ENCODE measurements at places on chromosomes 7 and 10.

- DNase-seq = no peak
These were observed 54.4 kb downstream of the MYPN start for GRCh38 chr10:68163735-68164134.

- DNase-seq = no peak
These were observed 25.4 kb downstream of the HECW1 start for GRCh38 chr7:43137811-43138210.

- DNase-seq = no peak
These were observed 35.5 kb upstream of the PARD3 start for GRCh38 chr10:34850558-34850957.

GRCh38 chr10:77274046-77274795 is 363.4 kb downstream of the KCNMA1 start:
- DNase-seq = no peak

GRCh38 chr10:58796242-58796641 is 283.6 kb downstream of the BICC1 start:
- no peak for DNase-seq

GRCh38 chr10:14608381-14609001 is 166.2 kb downstream of the FAM107B start:
- DNase-seq = peak; percentile 12

DNA sequence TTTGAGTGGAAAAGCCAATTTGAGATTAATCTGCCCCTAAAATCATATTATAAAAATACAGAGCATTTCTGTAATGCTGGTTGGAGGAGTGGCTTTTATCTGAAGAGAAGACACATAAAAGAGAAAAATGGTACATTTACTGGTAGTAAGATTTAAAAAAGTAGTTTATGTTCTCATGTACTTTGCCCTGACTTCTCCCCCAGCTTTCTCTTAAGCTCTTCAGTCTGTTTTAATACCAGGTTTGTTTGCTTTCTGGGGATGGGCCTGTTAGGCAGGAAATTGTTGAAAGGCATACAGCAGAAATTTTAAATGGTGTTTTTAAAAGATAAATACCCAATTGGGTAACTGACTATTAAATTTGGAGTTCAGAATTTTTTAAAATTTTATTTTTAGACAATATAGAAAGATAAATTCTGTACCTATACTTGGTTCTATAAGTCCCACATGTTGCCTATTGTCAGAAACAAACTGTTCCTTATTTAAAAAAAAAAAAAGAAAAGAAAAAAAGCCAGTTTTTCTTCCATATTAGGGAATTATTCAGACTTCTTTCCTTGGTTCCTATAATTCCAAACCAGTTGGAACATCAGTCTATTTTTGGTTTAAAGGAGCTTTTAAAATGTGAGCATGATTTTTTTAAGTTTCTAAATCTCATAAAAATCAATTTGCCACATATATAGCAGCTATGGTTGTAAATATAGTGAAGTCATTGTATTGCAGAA is 136.6 kb downstream of the ARID5B start:
- no peak for DNase-seq

DNA sequence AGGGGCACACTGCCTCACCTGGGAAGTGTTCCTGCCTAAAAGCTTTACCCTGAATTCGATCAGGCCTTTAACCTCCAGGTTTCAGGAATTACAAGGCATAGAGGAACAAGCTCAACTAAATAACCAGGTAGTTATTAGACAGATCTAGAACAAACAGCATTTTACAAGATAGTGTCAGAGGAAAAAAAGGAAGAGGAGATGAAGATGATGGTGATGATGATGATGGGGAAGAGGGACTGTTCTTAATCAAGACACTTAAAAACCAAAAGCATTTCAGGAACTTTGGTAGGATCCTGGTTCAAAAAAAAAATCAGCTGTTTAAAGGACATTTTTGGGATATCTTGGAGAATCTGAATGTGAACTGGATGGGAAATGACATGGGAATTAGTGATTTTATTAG is 11.5 kb downstream of the RBM17 start:
- no peak for DNase-seq

DNA sequence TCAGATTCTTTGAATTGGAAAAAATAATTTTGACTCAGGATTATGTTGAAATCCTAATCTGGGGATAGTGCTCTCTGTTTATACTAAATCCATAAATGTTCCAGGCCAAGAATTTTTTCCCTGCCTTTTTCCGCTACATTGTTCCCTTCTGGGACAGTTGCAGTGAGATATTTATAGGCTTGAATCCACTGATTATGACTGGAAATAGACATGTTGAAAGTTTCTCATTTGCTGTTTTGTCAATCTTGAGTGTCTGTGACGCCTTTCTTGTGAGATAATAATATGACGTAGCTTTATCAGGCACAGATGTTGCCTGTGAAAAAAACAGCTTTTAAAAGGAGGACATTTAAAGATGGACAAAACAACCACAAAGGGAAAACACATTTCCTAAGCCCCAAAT is 155.9 kb downstream of the ARID5B start:
- no peak for DNase-seq

- DNase-seq = no peak
These were observed 11.5 kb upstream of the MACC1 start for GRCh38 chr7:20228654-20229053.

- DNase-seq = no peak
These were observed 81.8 kb downstream of the HERPUD2 start for GRCh38 chr7:35613150-35613549.

DNA sequence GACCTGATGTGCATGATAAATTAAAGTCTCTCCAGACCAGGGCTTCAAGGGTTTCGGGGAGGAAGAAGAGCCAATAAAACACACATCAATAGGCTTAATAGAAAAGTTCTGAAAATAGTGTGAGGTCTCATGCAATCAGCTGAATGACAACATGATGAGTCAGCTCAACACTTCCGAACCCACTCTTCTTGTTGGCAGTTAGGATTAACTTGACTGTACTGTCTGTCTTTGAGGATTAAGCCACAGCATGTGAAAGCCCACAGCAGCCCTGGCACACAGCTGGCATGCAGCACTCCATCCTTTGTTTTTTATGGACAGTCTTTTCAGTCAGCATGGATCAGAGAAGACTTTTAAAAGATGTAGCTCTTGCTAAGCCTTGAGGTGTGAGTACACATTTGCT is 526.9 kb upstream of the VSTM2A start:
- no peak for DNase-seq

DNA sequence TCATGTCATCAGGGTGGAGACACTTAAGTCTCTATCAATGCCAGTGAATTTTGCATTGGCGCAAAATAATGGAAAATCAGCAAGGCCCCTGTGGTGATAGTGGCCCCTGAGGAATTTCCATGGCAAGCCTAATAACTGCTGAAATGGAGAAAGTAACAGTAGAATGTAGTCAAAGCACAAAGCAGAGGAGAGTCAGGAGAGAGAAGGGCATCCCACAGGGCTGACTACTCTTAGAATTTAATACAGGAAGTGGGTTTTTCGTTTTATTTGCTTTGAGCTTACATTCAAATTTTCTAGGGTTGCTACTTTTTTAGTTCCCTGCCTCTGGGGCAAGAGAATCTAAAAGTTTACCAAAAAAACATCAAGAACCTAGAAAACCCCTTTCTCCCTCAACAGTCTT is 39.0 kb downstream of the BZW2 start:
- DNase-seq = no peak

DNA sequence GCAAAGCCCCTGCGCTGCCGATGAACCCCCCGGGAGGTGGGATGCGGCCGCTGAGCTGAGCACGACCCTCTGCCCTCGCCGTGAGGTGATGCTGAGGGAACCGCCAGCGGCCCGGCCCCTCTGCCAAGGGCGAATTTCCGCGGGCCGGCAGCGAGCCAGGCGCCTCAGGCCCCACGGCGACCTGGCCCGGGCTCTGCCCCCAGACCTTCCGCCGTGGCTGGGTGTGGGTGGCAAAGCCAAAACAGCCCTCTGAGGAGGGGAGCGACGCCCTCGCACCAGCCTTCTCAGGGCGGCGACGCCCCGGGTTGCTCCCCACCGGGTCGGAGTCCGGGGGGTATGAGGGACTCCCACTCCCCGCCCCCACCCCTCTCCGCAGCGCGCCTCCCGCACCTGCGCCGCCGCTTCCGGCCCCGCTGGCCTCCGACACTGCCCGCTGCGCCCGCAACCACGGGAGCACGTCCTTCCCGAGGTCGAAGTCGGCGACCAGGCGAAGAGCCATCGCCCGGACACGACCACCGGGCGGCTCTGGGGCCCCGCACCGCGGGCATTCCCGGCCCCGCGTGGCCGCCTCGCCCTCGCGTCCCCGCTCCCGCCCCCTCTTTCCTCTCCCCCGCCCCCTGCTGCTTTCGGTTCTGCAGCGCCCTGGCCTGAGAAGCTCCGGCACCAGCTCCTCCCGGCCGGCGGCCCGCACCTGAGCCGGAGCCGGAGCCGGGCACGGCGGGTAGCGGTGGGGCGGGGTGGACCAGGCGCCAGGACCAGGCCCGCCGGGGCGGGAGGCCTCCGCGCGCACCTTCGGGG is at the start of gene GSAP:
Gene GSAP, minus strand, starts transcription at position 527 of the 798 bp plus-strand sequence. Its CDS starts 28 bp downstream, at position 499.
- no peak for DNase-seq

DNA sequence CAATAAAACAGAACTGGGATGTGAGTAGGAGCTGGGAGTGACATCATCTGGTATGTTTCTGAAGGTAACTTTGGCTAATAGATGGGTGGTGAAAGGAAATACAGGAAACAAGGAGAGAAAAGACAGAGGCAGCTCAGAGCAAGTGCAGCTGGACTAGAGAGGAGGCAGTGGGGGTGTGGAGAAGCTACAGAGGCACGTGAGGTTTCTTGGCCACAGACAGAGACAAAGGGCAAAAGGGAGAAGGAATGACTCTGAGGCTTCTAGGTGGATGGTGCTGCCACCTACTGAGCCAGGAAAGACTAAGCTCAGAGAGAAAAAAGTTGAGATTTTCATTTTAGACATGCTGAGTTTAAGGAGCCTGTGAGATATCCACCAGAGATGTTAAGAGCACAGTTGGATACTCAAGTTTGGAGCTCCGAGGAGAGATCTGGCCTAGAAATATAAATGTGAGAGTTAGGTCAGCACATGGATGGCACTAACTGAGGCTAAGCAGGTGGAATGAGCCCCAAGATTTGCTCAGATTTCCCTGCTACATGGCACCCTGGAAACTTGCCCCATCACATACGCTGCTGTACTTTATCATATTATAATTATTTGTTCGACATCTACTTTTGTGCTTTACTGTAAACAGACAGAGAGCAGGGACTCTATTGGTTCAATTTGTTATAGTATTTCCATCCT is 293.0 kb upstream of the IMMP2L start:
- DNase-seq = peak; percentile 3

DNA sequence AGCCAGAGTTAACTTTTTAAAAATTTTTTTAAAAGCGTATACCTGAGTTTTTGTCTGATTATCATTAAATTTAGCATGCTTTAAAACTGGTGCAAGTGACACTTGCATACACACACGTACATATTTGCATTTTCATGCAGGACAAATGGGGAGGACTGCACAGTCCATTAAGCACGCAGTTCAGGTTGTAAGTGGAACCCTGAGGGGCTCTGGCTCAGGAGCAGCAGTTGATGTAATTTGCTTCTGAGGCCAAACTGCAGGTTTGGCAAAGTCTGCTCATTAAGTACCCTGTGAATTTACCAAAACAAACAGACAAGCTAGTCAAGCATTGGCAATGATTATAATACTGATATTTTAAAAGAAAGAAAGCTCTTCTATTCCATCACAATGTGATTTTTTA is 215.8 kb upstream of the PFKP start:
- DNase-seq = no peak

DNA sequence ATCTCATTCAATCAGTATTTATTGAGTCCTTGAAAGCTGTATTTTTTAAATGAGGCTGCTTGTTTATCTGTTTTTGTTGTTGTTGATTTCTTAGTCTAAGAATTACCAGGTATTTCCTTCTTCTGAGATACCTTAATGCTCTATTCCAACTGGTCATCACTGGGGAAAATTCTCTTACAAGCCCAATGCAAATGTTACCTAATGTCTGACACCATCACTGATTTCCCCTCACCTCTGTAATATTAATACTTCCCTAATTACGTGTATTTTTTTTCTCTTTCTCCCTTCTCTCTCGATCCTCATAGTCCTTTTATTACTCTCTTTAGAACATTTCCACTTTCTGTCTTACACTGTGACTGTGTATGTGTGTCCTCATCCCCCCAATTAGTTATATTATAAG is 13.9 kb downstream of the HDAC9 start:
- DNase-seq = no peak

- DNase-seq = no peak
These were observed 187.1 kb downstream of the KIF20B start for GRCh38 chr10:89888321-89889070.

DNA sequence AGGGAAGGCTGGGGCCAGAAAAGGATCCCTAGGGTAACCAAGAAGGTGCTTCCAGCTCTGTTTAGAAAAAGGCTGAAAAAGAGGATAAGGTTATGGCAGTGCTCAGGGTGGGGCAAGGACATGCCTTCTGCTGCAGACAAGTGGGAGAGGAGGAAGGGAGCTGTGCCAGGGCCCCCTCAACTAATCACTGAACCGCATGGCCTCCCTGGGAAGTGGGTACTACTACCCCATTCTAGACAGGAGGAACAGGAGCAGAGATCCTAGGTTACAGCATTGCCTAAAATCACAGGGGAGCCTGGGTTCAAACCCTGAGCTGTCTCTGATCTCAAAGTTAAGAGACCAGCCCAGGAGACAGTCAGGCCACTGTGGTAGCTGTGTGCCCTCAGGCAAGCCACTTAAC is 149.7 kb downstream of the GRID1 start:
- DNase-seq = no peak

GRCh38 chr10:2143213-2143835 is 406.0 kb upstream of the ADARB2 start:
- no peak for DNase-seq

GRCh38 chr10:47406870-47407691 is 23.0 kb upstream of the ZNF488 start:
- no peak for DNase-seq

DNA sequence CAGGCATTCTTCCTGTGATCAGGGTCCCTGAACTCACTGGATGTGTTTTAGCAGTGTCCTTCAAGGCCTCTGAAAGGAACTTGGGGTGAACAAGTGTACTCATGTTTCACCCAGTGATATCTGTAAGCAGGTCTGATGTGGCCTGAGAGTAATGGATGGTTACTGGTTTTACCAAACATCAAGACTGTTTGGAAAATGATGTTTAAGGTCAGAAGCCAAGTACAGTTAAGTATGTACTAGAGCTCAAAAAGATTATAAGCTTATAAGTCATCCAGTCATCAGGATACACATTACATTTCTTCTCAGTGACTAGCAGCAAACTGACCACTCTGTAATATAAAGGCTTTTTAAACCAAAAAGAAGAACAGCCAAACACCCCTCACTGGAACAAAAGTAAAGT is 79.8 kb upstream of the PTN start:
- no peak for DNase-seq

DNA sequence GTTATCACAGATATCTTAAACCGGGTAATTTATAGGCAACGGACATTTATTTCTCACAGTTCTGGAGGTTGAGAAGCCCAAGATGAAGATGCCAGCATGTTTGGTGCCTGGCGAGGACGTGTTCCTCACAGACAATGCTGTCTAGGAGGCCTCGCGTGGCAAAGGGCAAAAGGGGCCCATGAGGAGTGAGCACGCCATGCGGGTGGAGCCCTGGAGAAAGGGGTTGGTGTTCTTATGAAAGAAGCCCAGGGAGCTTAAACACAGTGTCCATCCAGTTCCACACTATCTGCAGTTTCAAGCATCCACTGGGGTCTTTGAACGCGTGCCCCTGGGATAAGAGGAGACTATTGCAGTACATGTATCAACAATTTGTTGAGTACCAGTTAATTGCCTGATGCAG is 51.4 kb downstream of the CXCL12 start:
- no peak for DNase-seq

- DNase-seq = no peak
These were observed 23.0 kb downstream of the LHPP start for GRCh38 chr10:124484661-124485060.
